ENCODE measurements at places on chromosomes 3 and 15. TPM values are rescaled to one million over a fixed set of nuclear protein-coding genes. Genes with fewer than 3 reads are reported as not detected.

NFKBIZ gene
- total RNA-seq: 81.8 TPM

PDCD7 gene
- 25.9 TPM for total RNA-seq

RARB gene
- total RNA-seq: 14.0 TPM

SPATA12 gene
- not detected for total RNA-seq

CAMK2N2 gene
- not detected for total RNA-seq

DNA sequence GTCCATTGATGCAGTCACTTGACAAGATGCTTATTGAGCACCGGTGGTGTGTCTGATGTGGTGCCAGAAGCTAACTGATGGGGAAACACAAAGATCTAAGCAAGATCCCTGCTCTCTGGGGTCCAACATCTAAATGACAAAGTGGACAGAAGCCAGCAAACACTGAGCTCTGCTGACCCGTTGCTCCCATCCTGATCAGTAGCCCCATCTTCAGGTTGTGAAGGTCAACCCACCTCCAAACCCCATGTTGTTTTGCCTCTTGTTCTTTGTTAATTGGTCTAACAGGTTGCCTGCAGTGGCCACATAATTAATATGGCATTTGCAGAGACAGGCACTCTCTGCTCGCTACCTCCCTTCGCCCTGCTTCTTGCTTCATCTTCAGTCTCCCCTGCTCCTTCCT is 21.5 kb upstream of the GLCE start:
- no peak for DNase-seq

DNA sequence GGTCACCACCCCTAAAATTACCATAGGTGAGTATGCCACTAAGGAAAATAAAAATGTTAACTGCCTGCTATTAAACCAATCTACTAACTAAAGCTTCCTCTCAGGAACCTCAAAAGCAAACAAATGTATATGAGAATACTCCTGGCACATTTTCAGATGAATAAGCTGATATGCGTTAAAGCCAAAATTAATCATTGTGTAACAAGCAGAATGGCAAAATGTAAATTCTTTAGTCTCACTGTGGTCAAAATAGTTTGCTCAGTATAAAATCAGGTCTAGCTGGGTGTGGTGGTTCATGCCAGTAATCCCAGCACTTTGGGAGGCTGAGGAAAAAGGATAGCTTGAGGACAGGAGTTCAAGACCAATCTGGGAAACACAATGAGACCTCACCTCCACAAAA is 53.6 kb downstream of the SUMF1 start:
- DNase-seq: no peak

DNA sequence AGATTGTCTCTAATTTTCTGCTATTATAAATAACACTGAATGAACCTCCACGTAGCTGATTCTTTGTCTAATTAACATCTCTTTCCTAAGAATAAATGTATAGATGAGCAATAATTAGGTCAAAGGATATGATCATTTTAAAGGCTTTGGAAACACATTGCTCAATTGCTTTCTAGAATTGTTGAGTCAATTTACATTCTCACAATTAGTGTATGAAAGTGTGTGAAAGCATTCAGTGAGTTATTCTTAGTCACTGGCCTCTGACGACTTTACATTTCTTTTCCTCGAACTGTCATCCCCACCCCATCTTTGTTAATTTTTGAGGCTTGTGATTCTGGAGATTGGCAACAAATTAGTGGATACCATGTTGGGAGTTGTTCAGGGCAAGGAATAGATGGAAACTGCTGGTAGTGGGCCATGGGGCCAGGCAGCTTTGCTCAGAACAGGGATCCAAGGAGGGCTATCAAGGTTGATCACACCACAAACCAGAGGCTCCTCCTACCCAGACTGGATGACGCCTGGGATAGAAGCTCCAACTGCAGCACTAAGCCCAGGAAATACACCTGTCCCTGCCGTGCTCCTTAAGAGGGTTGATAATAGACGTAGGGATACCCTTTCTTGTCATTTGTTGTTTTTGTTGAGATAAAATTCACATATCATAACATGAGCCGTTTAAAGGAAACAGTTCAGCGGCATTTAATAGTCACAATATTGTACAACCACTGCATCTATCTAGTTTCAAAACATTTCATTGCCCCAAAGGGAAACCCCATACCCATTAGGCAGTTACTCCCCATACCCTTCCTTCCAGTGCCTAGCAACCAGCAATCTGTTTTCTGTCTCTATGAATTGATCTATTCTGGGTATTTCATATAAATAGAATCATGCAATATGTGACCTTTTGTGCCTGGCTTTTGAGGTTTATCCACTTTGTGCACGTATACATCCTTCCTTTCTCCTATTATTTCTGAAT is 27.9 kb downstream of the EIF1B start:
- no peak for DNase-seq

DNA sequence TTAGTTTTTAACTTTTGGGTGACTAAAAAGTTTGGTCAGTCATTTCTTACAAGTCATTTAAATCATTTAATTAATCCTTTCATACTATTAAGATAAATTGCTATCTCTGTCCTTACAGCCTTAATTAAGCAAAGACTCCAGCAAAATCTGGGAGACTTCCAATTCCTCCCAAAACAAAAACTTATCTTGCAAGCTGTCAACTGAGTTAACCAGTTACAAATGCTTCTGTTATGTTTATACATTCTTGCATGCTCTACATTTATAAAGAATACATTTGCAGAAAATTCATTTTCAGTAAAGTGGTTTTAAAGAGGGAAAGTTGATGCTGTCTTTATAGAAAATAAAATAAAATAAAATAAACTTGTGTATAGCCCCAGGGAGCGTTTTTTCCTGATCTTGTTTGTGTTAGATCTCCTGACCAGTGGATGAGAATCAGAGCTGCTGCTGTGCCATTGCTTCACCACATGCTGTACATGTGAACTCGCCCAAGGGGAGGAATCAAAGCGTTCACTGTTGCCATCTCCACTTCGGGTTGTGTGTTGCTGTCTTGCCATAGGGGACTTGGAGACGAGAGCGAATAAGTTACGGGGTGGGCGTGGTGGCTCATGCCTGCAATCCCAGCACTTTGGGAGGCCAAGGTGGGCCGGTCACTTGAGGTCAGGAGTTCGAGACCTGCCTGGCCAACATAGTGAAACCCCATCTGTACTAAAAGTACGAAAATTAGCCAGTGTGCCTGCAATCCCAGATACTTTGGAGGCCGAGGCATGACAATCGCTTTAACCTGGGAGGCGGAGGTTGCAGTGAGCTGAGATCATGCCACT is 5.5 kb downstream of the CCR4 start:
- DNase-seq: no peak

GRCh38 chr15:41952013-41952563 is 20.3 kb downstream of the EHD4 start:
- no peak for DNase-seq

GRCh38 chr3:150825192-150825915 is 62.4 kb upstream of the SIAH2 start:
- no peak for DNase-seq

GRCh38 chr3:141059816-141060215 is 8.7 kb downstream of the SPSB4 start:
- no peak for DNase-seq

- no peak for DNase-seq
Observed at GRCh38 chr3:100966807-100967206, 26.4 kb downstream of the ABI3BP start.

DNA sequence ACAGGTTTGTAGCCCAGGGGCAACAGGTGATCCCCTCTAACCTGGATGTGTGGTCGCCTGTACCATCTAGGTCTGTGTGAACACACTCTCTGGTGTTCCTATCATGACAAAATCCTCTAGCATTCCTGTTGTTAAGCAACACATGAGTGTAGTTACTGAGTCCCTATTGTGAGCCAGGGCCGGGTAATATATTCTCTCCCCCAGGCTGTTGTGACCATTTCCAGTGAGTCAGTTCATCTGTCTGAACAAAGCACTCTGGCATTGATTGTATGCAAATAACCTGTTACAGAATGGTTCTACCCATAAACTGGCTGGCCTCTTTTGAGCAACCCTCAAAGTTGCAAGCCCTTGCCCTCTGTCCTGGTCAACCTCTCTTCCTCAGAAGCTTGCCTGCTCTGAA is 2.6 kb upstream of the FLNB start:
- DNase-seq: no peak

DNA sequence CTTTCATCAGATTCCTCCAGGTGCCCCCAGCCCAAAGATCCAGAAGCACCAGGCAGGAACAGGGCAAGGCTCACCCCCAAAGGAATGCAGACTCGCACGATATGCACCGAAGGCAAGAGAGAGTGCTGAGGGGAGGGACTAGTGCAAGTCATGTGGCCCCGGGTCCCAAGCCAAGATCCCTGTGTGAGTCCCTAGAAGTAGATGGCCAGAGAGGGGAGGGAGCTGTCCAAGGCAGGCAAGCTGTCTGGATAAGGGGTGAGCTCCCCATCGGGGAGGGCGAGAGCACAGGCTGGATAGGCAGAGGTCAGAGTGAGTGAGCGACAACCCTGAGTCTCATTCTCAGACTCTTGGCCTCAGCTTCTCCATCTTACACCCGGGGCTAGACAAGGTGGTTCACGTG is 171.5 kb upstream of the LINGO1 start:
- DNase-seq: no peak

DNA sequence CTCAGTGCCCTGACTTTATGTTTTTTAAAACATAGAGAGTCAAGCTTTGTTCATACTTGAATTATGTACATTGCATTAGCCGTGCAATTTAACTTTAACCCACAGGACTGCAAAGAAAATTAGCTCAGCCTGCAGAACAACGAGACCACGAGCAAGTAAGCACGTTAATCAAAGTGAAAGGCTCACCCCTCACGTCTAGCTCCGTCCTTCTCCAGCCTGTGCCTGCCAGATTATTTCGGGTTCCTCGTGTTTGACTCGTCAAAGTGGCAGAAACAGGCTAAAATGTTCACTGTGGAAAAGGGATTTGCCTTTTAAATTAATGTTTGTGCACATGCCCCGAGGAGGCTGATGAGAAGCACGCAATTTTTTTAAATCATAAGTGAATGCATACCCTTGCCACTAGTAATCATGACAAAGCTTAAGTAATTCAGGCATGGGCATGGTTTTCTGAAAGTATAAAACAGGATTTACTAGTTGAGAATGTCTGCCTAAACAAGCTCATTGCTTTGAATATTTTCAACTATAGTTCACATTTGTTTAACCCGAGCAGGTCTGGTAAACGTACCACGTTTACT is 15.3 kb downstream of the ZBTB38 start:
- DNase-seq: no peak

DNA sequence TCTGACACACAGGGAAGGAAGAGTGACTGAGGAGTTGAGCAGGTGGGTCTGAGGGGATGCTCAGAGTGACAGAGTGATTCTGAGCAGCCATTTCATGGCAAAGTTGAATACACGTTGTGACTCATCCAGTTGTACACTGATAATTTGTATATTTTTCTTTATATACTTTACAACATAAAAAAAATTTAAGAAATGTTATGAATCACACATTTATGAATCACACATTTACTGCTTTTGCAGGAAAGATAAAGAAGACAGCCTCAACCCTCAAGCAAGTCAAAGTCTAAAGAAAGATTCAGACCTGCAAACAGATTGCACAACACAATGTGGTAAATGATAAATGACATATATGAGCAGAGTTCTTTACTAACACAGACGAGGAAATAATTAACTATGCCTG is 21.0 kb upstream of the CHMP2B start:
- DNase-seq: no peak
